SW480 (cell line): ENCODE measurements at places on chromosomes 1 and 21.

DNA sequence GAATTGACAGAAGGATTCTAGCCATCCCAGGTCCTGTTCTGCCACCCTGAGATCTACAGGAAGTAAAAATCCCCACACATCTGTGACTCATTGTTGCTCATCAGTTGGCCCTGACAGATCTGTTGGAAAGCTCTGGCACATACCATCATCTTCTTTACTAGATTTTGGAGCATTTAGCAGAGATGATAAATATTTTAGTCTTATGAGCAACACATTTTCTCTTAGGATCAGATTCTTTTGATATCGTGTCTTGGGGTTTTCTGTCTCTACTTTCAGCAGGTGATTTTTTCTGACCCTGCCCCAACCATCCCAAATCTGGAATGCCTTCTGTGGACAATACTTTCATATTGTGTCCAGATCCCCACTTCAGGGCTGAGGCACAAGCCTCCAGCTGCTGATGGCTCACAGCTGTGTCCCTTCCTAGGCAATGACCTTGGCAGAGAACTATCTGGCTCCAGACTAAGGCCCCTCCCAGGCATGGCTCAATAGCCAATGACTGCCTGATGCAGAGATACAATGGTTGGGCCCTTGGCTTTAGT, 102.8 kb downstream of the GDAP2 start:
- peak; percentile 33 for DNase-seq

DNA sequence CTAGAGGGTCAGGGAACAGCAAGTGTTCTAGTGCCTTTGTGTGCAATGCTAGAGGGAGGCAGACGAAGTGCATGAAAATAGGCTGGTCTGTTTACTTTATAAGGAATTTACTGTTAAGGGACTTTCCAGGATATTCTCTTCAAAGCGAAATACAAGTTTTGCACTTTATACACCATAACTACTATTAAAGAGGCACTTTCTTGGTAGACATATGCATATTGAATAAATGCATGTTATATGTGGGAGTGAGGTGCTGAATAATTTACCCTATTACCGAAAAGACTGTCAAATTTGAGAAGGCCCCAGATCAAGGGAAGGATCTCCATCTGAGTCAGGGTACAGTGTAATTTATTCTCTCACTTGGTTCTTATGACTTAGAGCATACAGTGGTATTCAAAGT, 310.5 kb downstream of the S1PR1 start:
- no peak for DNase-seq

- no peak for DNase-seq
Observed at GRCh38 chr1:162159515-162159914, 90.0 kb downstream of the NOS1AP start.

DNA sequence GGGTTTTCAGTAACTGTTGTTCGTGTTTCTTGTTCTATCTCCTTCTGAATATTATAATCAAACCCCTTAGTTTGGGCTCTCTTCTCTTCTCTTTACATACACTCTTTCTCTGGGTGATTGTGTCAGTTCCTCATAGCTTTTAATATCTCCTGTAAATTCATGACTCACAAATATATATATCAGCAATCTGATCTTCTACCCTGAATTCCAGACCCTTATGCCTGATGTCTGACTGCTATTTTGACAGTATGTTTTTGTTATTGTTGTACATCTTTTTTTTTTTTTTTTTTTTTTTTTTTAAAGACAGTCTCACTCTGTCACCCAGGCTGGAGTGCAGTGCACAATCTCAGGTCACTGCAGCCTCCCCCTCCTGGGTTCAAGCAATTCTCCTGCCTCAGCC, 70.8 kb upstream of the MPC2 start:
- no peak for DNase-seq

DNA sequence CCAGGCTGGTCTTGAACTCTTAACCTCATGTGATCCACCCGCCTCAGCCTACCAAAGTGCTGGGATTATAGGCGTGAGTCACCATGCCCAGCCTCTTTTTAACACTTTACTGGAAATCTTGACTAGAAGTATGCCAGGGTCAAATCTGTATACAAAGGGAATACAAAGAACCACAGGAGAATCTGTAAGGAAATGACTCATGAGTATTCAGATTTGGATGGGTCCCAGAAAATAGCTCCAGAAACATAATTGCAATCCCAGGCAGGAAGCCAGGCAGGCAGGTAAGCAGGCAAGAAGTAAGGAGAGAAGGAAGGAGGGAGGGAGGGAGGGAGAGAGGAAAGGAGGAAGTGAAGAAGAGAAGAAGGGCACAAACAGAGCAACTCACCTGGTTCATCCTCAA, 22.8 kb upstream of the TIAM1 start:
- peak; percentile 72 for DNase-seq

DNA sequence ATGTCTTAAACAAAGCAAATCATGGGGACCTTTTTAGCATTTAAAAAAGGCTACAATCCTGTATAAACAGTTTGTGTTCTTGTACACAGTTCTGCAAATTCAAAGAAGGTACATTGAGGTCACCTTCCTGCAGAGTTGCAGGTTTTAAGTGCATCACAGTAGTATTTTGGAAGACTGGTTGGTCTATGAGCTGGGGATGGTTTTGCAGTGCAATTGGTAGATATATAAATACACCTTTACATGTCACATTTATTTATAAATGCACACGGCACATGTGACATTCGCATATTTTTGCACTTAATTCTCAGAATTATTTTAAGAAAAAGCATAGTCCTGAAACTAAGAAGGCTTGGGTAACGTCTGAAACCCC, 599 bp upstream of the ITPKB start:
- no peak for DNase-seq
